ENCODE measurements at places on chromosomes 1 and 21. TPM values are rescaled to one million over a fixed set of nuclear protein-coding genes. Genes with fewer than 3 reads are reported as not detected.

The SH3BGR gene
- total RNA-seq, result 1.0 TPM

The NBPF4 gene
- total RNA-seq, result not detected

The EFNA1 gene
- 10.5 TPM for total RNA-seq

The SPRR5 gene
- not detected for total RNA-seq

The LCE1E gene
- total RNA-seq, result not detected

The RCSD1 gene
- total RNA-seq, result 4.7 TPM

The ADCY10 gene
- not detected for total RNA-seq

The IL24 gene
- total RNA-seq, result not detected

The POU3F1 gene
- not detected for total RNA-seq

The ST7L gene
- 22.3 TPM for total RNA-seq

The ZNF436 gene
- 18.5 TPM for total RNA-seq

The ADORA1 gene
- 16.1 TPM for total RNA-seq

GRCh38 chr1:245510144-245510543, 355.4 kb downstream of the KIF26B start:
- no peaks in the 10 kb centered on the region for H3K27me3 ChIP-seq
- no peaks in the 10 kb centered on the region for H3K36me3 ChIP-seq
- no peaks in the 10 kb centered on the region for H3K4me1 ChIP-seq

- no peak overlapping the region for H3K4me3 ChIP-seq
- peaks cover 5% of the 10 kb centered on the region for H3K36me3 ChIP-seq
- no peaks in the 10 kb centered on the region for H3K27me3 ChIP-seq
- no peak for DNase-seq
- no peaks in the 10 kb centered on the region for H3K4me1 ChIP-seq
- no peak overlapping the region for H3K27ac ChIP-seq
These were observed 25.1 kb downstream of the TMEM201 start for GRCh38 chr1:9613625-9614299.

DNA sequence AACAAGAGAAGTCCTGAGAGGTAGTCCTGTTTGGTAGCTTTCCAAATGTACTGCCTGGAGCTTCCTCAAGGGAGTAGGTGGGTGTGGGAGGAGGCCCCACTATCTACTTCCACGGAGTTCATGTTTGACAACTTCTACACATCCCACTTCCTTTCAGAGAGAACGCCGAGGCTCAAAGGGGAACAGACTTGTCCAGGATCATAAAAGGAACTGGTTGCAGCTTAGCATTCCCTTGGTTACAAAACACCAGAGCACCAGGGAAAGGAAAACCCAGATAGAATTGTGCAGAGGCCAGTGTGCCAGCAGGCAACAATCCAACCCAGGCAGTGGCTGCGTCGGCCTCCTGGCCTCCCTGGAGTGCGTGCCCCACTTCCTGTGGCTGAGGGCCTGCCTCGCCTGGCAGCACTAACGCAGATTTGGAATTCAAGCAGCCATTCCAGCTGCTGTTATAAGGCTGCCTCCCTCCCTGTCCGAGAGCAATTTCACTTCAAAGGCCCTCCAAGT, 4.2 kb upstream of the RAP1GAP start:
- H3K4me3 ChIP-seq, result no peak overlapping the region
- peak overlapping the region; percentile 63 for H3K27ac ChIP-seq
- H3K4me1 ChIP-seq, result peaks cover 40% of the 10 kb centered on the region
- peak; percentile 82 for DNase-seq

- H3K36me3 ChIP-seq, result no peaks in the 10 kb centered on the region
- H3K27me3 ChIP-seq, result no peaks in the 10 kb centered on the region
- DNase-seq, result peak; percentile 55
- peak overlapping the region; percentile 43 for H3K27ac ChIP-seq
These were observed 20.8 kb upstream of the MACF1 start for GRCh38 chr1:39183503-39184353.

DNA sequence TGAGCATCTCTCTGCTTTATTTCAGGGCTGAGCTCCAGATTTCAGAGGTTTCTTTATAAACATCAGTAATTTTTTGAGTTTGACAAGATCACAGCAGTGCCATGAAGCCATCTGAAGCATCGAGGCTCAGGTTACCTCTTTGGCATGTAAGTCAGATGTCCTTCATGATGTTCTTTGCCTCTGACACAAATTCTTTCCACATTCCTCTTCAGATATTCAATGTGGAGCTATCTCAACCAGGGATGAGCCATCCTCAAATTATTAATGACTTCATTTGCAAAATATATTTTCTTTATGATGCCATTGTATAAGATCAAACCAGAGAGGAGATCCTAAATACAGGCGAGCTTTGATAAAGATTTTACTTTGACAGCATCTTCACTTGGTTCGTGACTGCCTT, 256.7 kb downstream of the COL11A1 start:
- H3K27ac ChIP-seq, result no peak overlapping the region
- H3K27me3 ChIP-seq, result no peaks in the 10 kb centered on the region
- H3K36me3 ChIP-seq, result no peaks in the 10 kb centered on the region
- no peak overlapping the region for H3K4me3 ChIP-seq
- no peaks in the 10 kb centered on the region for H3K4me1 ChIP-seq
- no peak for DNase-seq

DNA sequence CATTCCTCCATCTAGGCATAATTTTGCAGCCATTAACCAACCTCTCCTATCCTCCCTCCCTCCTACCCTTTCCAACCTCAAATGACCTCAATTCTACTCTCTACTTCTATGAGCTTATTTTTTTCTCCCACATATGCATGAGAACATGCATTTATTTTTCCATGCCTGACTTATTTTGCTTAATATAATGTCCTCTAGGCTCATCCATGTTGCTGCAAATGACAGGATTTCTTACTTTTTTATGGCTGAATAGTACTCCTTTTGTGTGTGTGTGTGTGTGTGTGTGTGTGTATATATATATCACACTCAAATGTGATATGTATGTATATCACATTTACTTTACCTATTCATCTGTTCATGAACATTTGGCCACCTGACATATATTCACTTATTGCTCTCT, 339.4 kb downstream of the SIPA1L2 start:
- H3K27me3 ChIP-seq, result no peaks in the 10 kb centered on the region
- no peaks in the 10 kb centered on the region for H3K36me3 ChIP-seq
- no peak for DNase-seq
- no peaks in the 10 kb centered on the region for H3K4me1 ChIP-seq

GRCh38 chr1:160763993-160764392, 24.9 kb downstream of the SLAMF7 start:
- H3K27me3 ChIP-seq, result no peaks in the 10 kb centered on the region
- no peaks in the 10 kb centered on the region for H3K36me3 ChIP-seq
- H3K4me1 ChIP-seq, result no peaks in the 10 kb centered on the region
- DNase-seq, result no peak
- H3K4me3 ChIP-seq, result no peak overlapping the region

GRCh38 chr1:52636721-52637695, 4.0 kb downstream of the SHISAL2A start:
- no peaks in the 10 kb centered on the region for H3K36me3 ChIP-seq
- no peaks in the 10 kb centered on the region for H3K27me3 ChIP-seq
- peak overlapping the region; percentile 50 for H3K27ac ChIP-seq
- H3K4me1 ChIP-seq, result peaks cover 11% of the 10 kb centered on the region
- peak; percentile 14 for DNase-seq

DNA sequence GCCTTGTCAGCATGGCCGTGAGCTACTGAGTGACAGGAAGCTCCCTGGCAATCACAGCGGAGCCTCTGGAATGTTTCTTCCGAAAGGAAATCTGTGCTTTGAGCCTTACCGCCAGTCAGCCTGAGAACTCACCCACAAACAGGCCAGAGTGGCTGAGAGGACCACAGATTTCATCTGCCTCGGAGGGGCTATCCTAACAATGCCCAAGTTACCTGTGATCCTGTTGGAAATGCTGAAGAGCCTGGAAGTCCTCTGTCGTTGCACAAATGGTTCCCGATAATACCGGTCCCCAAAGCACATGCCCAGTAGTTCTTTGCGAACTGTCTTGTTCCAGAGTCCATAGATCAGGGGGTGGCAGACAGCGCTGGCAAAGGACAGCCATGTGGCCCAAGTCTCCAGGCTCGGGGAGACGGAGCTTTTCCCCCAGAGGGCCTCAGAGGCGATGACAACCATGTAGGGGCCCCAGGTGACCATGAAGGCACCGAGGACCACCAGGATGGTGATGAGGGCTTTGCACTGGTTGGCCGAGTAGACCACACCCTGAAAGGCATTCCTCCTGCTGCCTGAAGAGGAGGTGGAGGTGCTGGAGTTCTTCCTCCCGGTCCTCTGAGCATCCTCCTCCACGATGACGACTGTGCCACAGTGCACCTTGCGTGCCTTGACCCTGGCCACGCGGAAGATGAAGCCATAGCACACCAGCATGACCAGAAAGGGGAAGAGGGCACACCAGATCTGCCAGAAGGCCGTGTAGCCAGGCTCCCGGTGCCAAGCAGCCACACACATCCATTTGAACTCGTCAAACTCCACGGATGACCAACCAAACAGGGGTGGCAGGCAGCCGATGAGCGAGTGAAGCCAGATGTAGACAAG, 40.2 kb downstream of the GPR161 start:
- H3K4me1 ChIP-seq, result no peaks in the 10 kb centered on the region
- no peak overlapping the region for H3K27ac ChIP-seq
- H3K27me3 ChIP-seq, result no peaks in the 10 kb centered on the region
- no peak overlapping the region for H3K4me3 ChIP-seq
- no peaks in the 10 kb centered on the region for H3K36me3 ChIP-seq
- no peak for DNase-seq

DNA sequence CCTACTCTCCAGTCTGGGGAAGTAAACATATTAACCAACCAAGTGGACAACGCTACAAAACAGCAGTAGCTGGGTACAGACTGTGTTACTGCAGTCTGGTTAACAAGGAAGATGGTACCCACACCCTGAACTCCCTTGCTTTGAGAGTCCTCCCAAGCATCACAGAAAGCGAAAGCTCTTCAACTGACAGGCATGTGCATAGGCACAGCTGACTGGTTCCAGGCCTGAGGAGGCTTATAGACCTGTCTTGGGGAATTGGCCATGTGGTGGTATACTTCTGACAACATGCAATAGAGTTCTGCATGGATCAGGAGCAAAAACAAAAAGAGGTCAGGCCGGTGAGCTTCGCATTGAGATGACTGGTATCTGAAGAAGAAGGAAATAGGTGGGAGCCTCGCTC, 17.4 kb downstream of the LMX1A start:
- no peaks in the 10 kb centered on the region for H3K27me3 ChIP-seq
- no peak for DNase-seq
- no peak overlapping the region for H3K27ac ChIP-seq
- H3K4me3 ChIP-seq, result no peak overlapping the region
- no peaks in the 10 kb centered on the region for H3K4me1 ChIP-seq

DNA sequence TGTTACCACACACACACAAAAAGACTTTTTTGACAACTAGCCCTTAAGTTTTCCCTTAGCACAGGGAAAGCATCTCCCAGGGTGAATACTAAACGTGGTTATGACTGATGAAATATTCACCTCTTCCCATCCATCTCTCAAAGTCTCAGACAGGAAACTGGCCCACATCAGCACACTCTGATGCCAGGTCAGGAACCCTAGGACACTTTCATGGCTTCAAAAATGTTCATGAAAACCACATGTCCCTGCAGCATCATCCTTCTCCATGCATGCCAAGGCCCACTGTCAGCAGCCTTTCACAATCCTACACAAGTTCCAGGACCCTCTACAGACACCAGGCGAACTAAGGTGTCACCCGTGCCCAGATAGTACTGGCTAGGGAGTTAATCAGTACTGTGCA, 68.7 kb downstream of the DNTTIP2 start:
- H3K27me3 ChIP-seq, result no peaks in the 10 kb centered on the region
- H3K36me3 ChIP-seq, result no peaks in the 10 kb centered on the region
- no peak overlapping the region for H3K27ac ChIP-seq
- H3K4me3 ChIP-seq, result no peak overlapping the region

- peak within 1 kb of the TSS; percentile 76 for H3K4me3 ChIP-seq
- H3K27ac ChIP-seq, result peak within 1 kb of the TSS; percentile 100
- peak; percentile 95 for DNase-seq
- H3K27me3 ChIP-seq, result no peaks in the 10 kb centered on the region
- H3K4me1 ChIP-seq, result peaks cover 62% of the 10 kb centered on the region
These were observed at the start of gene ERRFI1 for GRCh38 chr1:8026153-8026975. TSS of gene ERRFI1 (minus strand) at chr1:8026309. CDS start at chr1:8015619, 10,690 bp downstream.

- no peaks in the 10 kb centered on the region for H3K4me1 ChIP-seq
- no peaks in the 10 kb centered on the region for H3K27me3 ChIP-seq
- no peak overlapping the region for H3K4me3 ChIP-seq
- DNase-seq, result peak; percentile 19
- H3K36me3 ChIP-seq, result no peaks in the 10 kb centered on the region
- H3K27ac ChIP-seq, result no peak overlapping the region
These were observed 7.9 kb upstream of the PIK3CD start for GRCh38 chr1:9643351-9644256.

DNA sequence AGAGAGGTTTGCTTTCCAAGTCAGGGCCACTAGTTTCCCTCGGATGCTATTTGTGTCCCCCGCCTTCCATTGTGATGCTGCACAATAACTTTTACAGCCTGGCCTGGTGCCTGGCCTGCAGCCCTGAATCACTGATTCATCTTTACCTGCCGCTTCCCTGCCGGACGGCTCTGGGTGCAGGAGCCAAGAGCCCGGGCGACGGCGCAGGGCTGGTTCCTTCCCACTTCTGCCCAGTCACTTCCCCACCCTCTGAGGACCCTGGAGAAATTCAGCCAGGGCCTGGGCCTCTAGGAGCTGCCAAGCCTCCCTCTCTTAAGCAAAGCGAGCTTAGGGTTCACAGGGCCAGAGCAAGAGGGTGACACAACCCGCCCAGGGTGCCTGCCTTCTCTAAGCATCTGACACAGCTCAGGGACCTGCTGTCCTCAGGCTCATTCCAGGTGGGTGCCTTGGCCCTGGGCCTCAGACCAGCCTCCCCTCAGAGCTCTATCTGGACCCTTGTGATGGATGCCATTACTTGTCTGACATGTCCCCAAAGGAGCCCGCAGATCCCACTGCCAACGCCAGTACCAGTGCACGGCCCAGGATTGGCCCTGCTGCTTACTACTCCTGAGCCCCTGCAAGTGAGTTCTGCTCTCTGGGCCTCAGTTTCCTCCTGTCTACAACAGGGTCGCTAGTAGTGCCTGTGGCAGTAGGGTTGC, 381.0 kb upstream of the VAMP3 start:
- H3K36me3 ChIP-seq, result no peaks in the 10 kb centered on the region
- no peak overlapping the region for H3K27ac ChIP-seq
- no peak for DNase-seq
- H3K4me3 ChIP-seq, result no peak overlapping the region

DNA sequence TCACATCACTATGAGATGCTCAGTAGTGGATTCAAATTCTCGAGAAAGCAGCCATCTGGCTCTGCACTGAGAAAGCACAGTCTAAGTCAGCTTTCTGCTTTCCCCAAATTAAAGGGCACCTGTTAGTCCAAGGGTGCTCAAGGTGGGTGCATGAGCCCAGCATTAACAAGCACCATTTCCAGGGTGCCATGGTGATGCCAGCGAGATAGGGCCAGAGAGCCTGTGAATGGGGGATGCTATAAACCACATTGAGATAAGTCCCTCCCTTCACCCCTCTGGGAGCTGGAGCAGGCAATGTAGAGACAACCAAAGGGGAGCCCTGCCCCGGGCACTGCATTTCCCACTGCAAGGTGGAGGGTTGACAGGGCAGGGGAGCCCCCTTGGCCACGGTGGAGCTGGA, 568.2 kb downstream of the AJAP1 start:
- H3K27ac ChIP-seq, result no peak overlapping the region
- DNase-seq, result no peak
- no peaks in the 10 kb centered on the region for H3K27me3 ChIP-seq

- no peak for DNase-seq
- no peak overlapping the region for H3K27ac ChIP-seq
- H3K4me3 ChIP-seq, result no peak overlapping the region
- H3K4me1 ChIP-seq, result peaks cover 19% of the 10 kb centered on the region
- no peaks in the 10 kb centered on the region for H3K36me3 ChIP-seq
These were observed 6.9 kb downstream of the FMO2 start for GRCh38 chr1:171191992-171192391.

All from body of pancreas (tissue), 4 donors.